Stimulated activated CD4-positive, alpha-beta T cell treated with anti-CD3 and anti-CD28 coated beads, Interleukin-12 subunit alpha, Interleukin-12 subunit beta, amount 100 ng/mL, for 48 hours (primary cell): ENCODE measurements at places on chromosomes 16 and 17.

- no peak for DNase-seq
Observed at GRCh38 chr17:76134911-76135809, 5.9 kb downstream of the FOXJ1 start.

GRCh38 chr16:58837950-58838349 is 103.8 kb upstream of the GOT2 start:
- DNase-seq: no peak

DNA sequence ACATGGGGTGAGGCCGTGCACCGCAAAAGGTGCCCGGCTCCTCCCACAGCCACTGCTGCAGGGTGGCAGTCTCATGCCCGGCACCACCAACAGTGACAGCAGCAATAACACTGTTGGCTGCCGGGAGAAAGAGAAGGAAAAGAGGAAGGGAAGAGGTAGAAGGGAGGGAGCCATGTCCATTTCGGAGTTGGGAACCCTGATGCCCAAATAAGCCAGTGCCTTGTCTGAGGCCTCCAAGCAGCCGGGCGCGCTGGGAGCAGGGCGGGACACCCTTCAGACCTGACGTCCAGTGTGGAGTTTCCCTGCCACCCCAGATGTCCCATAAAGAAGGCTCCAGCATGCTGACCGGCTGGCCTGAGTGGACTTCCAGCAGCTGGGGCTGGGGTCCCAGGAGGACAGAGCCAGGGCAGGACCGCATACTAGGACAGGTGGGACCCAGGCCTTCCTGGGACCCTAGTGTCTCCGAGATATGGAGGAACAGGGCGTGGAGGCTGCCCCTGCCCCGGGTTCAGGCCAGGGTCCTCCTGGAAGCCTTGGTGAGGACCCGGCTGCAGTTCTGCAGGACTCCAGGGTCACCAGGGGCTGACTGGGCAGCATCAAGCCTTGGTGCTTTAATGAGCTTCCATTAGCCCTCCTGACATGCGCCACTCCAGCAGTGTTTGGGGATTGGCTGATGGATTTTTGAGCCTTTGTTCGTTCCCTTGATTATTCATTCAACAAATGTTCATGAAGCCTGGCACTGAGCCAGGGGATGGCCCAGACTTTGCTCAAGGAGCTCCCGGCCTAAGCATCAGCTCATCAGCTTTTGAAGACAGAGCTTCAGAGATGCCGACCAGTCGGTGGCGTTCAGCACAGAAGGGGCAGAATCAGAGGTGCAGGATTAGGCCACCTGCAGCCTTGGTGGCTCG is 223.6 kb upstream of the CIBAR2 start:
- DNase-seq: no peak

DNA sequence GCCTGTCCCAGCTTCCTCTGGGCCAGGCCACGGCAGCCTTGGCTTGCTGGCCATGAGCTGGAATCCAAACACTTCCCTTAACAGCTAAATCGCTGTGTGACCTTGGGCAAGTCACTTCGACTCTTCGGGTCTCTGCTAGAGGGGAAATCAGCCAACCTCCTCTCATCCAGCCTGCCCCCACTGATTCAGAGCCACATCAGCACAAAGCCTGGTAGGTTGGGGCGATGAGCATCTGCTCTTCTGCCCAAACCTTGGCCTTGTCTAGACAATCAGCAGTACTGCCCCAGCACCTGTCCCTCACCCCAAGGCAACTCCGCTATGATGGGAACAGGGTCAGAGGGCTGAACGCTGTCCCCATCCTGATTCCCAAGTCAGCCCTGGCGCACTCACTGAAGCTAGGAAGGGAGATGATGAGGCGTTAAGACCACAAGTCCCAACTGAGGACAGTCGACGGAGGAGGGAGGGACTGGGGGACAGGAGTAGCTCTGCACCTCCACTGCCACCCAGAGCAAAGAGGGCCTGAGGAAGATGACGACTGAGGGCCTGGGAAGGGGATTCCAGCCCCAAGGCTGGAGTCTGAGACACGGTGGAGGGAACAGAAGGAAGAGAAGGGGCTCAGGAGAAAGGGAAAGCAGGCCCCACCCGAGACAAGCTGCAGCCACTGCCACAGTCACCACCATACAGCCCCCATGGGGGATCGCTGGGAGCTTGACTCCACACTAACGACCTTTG is 1.3 kb downstream of the CLUH start:
- DNase-seq: no peak

DNA sequence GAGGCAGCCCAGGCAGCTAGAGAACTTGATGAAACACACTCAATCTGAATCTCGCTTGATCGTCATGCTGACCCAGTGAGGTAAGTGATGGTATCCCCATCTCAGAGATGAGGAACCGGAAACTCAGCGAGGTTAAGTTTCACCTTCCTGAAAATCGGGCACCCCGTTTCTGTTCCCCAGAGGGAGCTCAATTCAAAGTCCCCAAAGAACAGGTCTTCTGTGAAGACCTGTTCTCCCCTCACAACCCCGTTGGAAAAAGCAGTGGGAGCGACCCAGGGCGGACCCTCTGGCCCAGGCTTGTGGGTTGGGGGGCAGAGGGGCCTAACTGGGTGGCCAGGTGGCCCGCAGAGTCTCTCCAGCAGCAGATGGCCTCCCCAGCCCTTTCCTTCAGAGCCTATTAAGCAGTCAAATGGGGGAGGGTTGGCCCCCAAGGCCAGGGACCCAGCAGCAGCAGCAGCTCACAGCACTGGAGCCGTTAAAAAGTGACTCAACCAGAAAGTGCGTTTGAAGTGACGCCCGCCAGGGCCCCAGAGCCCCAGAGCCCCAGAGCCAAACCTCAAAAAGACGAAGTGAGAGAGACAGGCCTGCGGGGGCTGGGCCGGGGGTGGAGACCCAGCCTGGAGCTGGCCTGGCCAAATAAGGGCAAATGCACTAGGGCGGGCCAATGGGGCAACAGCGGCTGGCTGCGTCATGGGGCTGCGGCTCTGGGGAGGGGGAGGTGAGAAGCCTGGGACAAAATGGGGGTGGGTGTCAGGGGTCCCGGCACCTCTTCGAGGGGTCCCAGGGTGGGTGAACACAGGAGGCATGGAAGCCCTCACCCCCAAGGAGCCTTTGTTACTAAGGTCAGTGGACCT is 9.2 kb upstream of the TSPOAP1 start:
- peak; percentile 92 for DNase-seq

DNA sequence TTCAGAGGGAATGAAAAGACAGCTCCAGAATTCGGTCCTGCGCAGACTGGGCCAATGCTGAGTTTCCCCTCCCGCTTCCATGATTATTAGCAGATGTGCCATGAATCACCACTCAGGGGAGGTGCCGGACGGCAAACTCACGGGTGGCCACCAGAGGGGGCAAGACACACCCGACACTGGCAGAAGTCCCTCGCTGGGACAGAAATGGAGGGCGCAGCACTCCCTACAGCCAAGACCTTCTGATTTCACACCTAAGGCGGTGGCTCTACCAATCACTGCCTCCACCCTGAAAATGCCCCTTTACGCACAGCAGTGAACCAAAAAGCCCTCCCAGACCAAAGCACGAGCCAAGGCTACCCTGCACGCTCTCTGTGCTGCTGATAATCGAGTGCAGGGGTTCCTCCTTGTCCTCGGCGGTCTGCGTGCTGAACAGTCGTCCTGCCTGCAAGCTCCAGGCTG is 26.8 kb downstream of the TRAP1 start:
- peak; percentile 75 for DNase-seq

DNA sequence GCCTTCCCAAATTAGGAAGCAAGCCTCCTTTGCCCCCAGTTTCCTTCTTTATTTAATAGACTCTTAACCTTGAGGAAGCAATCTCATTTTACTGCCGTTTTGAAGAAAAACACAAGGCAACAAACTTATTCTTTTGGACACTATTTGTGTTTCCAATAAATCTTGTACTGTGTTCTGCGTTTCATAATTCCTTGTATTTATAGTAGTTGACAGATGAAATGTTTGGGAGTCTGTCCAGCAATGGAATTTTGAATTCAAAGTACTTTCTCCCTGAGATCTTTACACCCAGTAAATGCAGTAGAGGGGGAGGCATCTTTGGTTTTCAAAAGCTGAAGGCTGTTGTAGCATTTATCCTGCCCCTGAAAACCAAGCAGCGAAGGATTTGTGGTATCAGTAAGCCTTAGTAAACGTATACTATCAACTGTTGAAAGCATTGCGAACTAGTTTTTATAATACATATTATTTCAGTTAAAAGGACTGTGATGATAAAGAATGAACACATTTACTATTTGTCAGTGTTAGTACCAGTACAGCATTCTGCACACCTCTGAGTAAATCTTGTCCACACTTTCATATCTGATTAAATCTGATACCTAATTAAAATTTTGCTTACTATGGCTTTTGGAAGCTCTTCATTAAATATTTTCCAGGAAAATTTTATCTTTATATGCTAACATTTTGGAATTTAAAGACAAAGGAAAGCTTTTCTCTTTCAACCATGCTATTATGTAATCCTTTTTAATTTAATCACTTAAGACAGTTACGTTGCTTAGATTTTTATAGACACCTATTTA is 83.1 kb downstream of the TNRC6C start:
- no peak for DNase-seq

GRCh38 chr17:45855691-45856336 is 11.1 kb downstream of the SPPL2C start:
- no peak for DNase-seq

- DNase-seq: no peak
Observed at GRCh38 chr17:42428141-42428944, 5.3 kb upstream of the CAVIN1 start.

DNA sequence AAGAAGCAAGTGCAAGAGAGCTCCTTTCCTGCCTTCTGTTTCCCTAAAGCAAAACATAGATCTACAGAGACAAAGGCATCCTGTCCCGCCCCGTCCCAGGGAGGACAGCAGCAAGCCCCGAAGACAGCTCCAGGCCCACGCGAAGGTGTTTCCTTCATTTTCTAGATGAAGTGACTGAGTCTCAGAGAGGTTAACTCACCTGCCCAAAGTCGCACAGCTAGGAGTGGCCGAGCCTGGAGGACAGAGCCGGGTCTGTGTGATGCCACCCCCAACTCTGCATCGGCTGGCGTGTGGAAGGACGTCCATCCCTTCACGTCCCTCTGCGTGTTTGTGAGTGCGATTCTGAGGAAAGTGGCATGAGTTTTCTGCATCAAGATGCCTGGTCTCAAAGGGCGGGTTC is 187.2 kb upstream of the CHMP6 start:
- DNase-seq: no peak

DNA sequence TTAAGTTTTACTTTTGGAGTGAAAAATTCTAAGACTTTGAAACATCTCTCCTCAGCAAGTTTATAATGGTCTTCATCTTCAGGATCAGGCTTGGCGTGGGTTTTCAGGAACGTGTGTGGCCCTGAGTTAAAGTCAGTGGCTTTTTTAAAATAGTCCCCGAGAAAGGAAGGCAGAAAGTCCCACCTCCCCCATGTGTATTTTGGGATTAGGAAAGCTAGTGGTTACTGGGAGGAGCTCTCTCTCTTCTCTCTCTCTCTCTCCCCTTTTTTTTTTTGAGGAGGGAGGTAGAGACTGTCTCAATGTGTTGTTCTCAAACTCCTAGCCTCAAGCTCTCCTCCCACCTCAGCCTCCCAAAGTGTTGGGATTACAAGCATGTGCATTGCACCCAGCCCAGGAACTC is 213.2 kb downstream of the IRX3 start:
- no peak for DNase-seq

- DNase-seq: peak; percentile 40
Observed at GRCh38 chr17:64385187-64386083, 5.2 kb downstream of the PECAM1 start.

DNA sequence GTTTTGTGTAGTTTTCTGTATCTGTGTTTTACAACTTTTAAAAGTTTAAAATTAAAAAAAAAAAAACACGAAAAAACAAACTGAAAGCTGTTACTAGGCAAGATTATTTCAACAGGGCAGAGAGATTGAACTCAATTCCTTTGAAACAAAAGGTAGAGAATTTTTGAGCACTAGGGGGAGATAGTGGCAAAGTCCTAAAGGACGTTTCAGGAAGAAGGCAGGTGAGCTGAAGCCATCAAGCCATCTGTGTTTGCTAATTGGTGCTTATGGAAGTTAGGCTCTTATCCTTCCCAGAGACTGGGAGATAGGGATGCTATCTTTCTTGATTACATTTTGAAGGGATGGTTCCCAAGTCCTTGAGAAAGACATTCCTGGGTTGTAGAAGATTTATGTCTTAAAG is 70.6 kb upstream of the CLEC3A start:
- no peak for DNase-seq
